ENCODE measurements at places on chromosomes 6 and 20.

DNA sequence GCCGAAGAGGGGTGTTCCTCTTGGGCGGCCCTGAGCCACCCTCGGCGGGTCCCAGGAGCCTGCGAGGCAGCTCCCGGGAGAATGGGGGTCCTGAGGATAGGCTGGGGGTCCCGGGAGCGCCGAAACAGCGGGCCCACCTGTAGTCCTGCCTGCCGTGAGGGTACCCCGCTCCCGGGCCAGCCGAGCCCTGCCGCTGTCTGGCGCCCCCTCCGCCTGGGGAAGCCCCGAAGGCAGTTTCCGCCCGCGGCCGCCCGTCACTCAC, 280 bp downstream of the SPATA2 start:
- DNase-seq, result no peak

GRCh38 chr6:45185403-45186251, 142.5 kb upstream of the RUNX2 start:
- no peak for DNase-seq

DNA sequence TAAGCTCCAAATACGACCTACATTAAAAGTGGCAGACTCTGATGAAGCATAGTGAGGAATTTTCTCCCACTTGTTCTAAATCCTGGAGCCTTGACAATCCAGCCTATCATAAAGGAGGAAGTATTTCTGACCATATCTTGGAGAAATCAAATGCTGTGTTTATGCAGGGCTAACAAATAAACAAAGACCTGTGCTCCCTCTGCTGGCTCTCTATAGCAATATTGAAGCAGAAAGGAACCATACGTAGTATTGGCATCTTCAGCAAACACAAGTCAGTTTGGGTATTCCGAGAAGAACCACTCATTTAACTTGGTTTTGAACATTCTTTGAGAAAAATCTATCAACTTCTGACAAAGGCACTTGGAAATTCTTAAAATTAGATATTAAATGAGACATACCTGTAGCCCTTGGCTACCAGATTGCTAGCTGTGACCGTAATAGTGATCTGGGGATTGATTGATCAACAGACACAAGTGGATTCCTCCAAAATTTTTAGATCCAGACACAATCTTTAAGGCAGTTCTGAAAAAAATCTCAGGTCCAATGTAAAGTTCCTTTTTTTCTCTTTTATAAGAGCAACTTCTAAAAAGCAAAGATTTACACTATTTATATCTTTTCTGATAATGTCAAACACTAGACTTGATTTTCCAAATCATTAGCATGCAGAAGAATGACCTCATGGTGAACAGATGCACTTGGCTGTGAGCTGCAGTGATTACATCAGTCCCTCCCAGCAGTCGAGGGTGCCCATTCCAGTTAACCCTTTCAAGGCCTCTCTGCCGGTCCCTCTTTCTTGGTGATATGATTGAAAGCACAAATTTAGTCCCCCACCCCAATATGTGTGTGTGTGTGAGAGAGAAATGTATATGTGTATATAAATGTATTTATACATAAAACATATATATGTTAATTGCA, 40.2 kb downstream of the INSM1 start:
- no peak for DNase-seq

- no peak for DNase-seq
Measured at GRCh38 chr6:165191461-165191860, 117.9 kb downstream of the C6orf118 start.

- no peak for DNase-seq
Measured at GRCh38 chr6:169292338-169293124, 38.9 kb upstream of the THBS2 start.

- DNase-seq, result no peak
Measured at GRCh38 chr6:156919814-156920369, 142.7 kb downstream of the ARID1B start.

DNA sequence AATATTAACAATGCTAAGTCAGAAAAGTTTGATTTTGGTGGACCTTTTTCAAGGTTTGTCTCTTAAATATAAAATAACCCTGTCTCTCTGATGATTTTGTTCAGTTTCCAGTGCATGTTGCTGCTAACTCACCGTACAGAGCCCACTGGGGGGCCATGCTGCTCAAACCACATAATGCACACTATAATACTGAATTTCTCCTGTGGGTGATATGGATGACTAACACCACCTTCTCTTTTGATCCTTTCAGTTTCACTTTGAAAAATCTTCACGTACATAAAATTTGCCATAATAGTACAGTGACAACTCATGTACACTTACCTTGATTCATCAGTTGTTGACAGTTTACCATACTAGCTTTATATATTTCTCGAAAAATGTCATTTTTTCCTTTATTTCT, 506.6 kb upstream of the MAN1A1 start:
- DNase-seq, result no peak

DNA sequence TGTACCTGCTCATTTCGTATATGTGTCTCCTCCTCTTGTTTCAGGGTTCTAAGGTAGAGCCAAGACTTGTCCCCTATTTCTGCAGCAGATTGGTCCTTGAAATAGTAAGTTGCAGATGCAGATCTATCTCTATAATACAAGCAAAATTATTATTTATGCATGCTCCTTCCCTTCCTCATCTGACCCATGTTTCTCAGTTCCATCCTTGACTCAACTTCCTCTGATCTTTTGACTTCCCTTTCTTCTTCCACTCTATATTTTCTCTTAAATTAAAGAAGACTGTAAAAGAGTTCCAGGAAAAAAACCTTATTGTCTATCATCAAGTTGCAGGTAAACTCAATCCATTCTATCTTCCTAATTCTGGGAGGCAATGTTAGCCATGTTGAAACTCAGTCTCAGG, 23.7 kb downstream of the PLA2G7 start:
- no peak for DNase-seq

GRCh38 chr6:97195117-97195516, 87.9 kb downstream of the MMS22L start:
- no peak for DNase-seq

DNA sequence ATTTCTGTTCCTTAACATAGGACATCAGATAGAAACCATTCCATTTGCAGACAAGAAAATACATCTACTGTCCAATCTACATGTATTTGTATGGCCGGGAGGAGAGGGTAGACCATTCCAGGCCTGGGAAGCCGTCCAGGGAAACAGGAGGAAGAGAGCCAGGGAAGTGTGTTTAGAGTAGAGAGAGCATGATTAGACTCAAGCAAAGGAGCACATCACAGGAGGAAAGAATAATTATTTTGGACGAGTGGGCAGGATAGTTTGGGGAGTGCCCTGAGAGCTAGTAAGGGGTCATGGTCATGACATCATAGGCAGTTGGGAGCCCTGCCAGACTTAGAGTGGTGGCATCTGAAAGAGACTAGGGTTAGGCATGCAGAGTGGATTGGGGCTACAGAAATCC, 250.0 kb downstream of the HIVEP2 start:
- no peak for DNase-seq

DNA sequence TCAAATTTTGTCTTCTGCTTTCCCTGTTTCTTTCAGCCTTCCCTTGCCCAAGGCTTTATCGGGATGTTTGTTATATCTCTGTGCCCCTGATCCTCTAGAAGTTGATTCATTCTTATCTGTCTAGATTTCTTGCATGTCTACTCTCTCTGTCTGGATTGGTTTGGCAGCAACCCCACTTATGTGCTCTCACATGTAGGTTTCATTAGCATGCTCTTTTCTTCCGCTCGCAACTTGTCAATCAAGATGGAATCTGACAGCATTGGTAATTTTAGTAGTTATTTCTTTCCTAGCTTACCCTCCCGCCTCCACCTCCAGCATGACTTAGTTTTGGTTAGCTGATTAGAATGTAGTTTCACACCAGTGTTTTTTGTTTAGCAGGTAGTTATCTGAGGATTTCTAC, 39.3 kb downstream of the LRRC1 start:
- DNase-seq, result no peak

DNA sequence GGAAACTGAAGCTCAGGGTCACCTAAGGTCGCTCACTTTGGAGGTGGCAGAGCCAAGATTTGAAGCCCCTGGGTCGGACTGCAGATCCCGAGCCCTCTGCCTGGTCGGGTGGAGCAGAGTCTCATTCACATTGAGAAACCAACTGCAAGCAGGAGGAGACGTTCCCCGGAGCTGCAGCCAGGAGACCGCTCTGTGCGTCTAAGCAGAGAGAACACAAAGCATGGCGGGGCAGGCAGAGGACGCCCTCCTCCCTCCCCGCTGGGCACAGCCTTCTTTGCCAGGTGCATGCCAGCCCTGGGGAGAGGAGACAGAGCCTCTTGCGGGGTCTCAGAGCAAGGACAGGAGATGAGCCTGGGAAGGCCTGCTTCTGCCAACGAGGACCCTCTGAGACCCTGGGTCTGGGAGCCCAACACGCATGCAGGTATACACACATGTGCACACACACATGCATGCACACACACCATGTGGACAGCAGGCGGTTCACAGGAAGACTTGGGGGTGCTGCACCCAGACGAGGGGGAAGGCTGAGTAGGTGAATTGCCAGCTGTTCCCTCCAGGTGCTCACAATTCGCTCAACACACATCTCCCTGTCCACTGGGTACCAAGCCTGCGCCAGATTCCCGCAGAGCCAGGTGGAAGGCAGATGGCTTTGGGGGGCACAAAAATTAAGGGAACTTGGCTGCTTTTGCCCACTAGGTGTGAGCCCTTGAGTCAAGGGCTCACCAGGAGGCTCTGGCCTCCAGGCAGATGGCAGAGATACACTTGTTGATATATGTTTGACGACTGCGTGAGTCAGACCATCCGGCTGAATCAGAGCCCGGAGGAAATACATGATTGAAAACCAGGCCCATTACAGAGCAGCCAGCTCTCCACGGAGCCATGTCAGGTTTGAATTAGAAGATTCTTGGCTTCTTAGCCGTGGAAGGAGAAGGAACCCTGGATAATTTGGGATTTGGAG, 5.5 kb upstream of the NTSR1 start:
- DNase-seq, result peak; percentile 40

DNA sequence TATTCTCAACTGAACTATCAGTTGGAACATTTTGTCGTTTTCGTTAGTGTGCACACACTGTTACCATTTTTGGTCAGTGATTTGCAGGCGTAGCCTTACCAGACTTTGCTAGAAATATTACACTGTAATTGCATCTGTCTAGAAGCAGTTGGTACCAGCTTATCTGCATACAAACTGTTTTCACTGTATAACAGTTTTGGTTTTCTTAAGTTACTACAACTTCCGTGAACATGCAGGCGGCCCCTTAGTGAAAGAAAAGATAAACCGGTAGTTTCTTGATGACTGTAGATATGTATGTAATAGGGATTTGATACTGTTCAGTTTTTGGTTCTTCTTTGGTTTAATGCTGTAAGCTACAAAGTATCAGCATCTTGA, 1.3 kb downstream of the DSTN start:
- DNase-seq, result no peak

DNA sequence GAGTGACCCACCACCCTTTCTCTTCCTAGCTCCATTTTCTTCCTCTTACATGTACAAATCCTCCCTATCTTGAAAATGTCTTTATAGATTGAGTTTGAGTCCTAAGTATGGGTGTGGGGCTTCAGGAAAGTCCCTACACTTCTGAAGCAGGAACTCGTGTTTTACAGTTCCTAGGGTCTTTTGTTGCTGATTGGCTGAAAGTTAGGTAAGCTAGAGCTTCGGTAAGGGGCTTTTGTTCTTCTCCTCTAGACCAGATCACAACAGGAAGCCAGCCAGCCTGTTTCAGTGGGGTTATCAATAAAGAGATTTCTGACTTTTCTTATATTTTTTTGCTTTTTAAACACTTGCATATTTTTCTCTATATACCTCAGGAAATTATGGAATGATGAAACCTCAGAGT, 51.3 kb downstream of the CNR1 start:
- no peak for DNase-seq

DNA sequence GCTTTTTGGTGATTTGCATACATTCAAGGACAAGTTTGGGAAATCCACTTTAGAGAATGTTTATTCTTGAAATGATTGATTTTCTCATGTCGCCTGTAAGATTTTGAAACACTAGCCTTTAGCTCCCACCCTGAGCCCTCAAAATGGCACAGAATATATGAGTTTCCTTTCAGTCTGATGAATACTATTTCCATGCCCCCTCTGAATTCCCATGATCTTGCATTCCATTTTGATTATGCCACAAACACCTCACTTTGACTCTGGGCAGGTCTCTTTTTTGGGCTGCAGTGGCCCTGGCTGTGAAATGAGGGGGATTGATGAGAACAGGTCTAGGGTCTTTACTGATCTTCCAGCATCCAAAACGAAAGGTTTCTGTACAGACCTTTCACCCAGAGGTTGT, 50.4 kb downstream of the SULF2 start:
- DNase-seq, result no peak

DNA sequence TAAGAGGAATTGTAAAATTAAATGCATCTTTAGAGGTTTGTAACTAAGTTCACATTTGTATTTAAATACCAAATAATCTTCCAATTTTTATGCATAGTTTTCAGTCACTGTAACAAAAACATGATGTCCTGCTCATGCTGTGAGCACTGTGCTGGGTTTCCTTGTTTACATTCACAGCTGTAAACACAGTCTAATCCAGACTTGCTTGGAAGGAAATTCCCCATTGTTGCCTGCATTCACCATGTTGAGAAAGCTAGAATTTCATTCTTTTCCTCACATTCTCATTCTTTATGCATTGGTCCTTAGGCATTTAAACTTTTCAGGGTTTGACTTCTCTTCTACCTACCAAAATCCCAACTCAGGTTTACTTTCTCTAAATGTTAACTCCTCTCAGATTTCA, 242.0 kb upstream of the TBX18 start:
- no peak for DNase-seq

GRCh38 chr6:69957985-69958559, 91.7 kb downstream of the COL19A1 start:
- no peak for DNase-seq

GRCh38 chr6:13273202-13273930, 55.0 kb downstream of the TBC1D7 start:
- no peak for DNase-seq

DNA sequence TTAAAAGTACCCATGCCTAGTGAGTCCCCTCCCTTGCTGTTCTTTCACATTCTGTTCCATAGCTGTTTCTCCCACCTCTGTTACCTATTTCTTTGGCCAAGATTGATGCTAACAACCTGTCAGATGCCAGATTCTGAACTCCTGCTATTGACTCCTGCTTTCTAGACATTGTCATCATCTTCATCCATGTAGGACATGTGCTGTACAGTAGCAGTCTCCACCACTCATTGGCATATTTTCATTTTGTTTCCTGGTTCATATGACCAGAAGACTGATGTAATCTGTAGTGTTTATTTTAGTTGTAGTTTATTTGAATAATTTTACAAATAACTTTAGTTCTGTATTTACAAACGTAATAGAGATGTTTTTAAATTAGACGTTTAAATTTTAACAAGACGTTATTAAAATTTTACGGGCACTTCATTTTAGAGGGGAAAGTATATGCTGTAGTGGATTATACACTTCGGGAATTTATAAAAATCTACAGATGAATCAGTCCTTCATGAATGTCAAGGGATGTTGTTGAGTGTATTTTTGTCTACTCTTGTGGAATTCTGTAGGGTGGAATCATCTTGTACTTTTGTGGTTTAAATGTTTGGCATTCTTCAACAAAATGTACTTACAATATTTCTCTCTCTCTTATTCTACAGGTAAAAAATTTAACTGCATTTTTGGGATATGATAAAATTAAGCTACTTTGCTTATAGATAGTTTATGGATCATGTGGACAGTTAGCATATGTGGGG, 34.1 kb downstream of the TRMT11 start:
- no peak for DNase-seq

GRCh38 chr6:57029213-57029612, 17.3 kb upstream of the KIAA1586 start:
- no peak for DNase-seq
